Activated CD8-positive, alpha-beta memory T cell treated with anti-CD3 and anti-CD28 coated beads for 4 hours (primary cell): ENCODE measurements at places on chromosomes 2 and 18.

GRCh38 chr2:200843993-200844948, 20.2 kb downstream of the CLK1 start:
- no peak for DNase-seq

DNA sequence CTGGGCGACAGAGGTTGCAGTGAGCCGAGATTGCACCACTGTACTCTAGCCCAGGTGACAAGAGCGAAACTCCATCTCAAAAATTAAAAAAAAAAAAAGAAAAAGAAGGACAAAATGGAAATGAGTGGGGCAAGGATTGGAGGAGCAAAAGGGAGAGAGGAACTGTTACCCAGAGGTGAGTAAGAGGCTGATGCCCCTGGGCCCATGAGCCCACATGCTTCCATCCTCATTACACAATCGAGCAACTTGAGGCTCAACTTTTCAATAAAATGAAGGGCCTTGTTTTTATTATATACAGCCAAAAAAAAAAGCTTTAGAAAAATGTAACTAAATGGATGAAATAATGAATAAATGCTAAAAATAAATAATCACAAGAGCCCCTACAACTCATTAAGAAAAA, 91.7 kb upstream of the YWHAQ start:
- DNase-seq = no peak

DNA sequence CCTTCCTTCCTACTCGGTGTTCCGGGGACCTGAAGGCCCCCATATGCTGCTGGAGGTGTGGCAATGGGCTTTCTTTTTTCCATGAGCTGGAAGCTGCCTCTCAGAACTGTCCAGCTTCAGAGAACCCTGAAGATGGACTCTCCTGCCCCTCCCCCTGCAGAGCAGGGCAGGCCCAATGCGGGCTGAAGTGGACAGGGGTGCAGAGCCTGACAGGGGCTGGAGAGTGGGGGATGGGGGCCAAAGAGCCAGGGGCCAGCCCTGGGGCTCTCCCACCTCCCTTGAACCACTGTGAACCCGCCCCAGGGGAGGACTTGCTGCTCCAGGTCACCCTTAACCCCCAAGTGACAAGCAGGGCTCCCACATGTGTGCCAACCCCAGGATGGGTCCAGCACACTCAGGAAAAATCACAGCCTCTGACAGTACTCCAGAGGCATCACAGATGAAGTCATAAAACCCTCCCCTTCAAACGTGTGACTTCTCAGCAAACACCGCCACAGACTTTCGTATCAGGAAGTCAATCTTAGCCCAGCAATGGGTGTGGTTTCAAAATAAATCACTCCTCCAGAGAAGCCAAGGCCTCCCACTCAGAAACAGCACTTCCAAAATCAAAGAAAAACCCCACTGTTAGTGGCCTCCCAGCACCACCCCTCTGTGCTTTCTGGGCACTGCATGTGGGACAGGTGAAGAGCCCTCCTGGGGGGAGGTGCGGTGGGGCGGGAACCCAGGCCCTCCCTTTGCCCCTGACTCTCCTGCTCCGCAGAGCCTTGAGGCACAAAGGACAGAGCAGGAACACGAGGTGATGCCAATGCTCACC, 135.8 kb downstream of the HDAC4 start:
- DNase-seq = no peak

- no peak for DNase-seq
Measured at GRCh38 chr2:99605036-99605435, 115.2 kb upstream of the REV1 start.

DNA sequence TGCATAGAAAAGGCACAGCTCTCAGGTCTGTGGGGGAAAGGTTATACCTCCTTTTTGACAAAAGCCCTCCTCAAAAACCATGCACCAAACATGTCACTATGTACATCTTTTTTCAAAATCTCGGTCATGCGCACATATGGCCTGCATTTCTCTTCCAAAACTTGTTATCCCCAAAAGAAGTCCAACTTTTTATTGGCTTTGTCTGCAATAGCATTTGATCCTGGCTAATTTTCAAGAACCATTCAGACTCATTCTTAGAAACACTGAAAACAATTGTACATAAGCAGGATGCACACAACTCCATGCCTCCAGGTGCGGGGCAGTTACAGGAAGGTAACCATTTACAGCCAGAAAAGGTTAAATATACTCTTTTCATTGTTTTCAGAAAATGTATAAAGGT, 21.9 kb downstream of the SERTAD2 start:
- DNase-seq = no peak

DNA sequence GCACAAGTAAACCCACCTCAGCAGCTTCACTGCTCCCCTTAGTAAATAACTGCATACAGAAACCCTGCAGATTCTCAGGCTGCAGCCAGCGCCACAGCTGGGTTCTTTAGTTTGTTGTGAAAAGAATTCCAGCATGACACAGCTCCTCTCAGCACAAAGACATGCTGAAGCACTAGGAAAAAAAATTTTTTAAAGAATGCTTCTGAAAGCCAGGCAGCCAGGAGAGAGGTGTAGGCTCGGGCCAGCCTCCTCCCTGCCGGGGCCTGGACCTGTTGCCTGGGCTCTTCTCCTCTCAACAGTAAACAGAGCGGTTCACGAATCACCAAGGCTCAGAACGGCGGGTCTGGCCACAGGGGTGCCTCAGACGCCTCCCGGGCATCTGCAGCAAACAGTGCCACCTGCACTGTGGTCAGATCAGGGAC, 95.7 kb upstream of the POU3F3 start:
- DNase-seq = no peak

- no peak for DNase-seq
Measured at GRCh38 chr2:168003876-168004275, 243.5 kb downstream of the STK39 start.

DNA sequence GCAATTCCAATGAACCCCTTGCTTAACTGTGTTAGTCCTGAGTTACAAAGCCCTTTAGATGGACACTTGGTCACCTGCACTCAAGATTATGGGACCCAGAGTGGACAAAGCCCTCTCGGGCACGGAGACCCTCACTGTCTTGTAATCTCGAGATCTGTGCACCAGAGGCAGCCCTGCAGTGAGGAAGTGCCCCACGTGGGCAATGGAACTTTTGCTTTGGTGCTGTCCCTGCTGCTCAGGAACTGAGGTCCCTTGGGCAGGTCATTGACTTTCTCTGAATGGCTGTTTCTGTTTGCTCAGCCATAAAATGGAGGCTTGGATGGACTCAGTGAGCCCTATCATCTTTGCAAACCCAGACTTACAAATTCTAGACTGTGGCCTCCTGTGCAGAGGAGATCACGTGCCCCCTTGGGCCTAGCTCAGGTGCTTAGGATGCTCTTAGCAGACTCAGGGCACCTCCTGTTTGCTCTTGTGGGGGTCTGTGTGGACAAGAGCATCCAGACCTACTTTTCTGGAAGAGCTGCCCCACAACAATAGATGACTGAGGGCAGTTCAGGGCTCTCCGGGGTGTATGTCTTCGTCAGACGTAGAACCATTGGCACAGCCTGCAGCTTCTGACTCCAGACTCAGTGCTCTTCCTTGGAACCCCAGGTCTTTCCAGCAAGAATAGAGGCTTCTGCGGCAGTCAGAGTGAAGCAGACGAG, 94.5 kb upstream of the HS6ST1 start:
- DNase-seq = no peak

GRCh38 chr2:7703048-7703447, 785.8 kb downstream of the RNF144A start:
- no peak for DNase-seq

DNA sequence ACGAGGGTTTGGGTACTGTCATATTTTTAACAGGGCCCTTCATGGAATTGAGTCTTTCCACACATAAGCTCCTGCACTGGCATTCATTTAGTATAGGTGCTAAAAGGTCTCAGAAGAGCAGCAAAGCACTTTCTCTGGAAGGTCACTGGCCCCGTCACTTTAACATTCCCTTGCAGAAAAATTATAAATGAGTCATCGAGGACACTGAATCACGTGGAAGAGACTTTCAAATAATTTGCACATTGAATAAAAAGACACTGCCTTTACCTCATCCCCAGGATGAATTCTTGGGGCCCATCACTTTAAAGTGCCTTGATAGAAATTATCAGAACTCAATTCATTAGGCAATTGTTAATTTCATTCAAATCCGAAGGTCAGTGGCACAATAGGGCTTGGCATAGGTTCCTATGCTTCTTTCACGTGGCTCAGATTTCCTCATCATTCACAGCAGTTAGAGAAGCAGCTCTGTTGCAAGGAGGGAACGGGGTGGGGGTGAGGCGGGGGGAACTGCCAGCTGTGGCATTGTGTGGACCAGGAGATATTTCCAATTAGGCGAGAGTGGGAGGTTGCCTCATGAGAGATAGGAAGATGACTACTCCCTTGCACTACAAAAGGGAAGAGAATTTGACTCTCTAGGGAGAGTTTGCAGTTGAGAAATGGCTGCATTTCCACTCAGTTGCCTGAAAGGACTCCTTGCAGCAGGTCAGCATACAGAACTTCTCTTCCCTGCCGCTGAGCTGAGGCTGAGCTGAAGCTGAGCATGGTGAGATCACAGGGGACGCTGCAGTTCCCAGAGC, 86.3 kb upstream of the NPAS2 start:
- no peak for DNase-seq

- no peak for DNase-seq
Measured at GRCh38 chr18:54117853-54118773, 106.4 kb downstream of the MBD2 start.

GRCh38 chr2:72864500-72864899, 22.7 kb upstream of the SPR start:
- no peak for DNase-seq

DNA sequence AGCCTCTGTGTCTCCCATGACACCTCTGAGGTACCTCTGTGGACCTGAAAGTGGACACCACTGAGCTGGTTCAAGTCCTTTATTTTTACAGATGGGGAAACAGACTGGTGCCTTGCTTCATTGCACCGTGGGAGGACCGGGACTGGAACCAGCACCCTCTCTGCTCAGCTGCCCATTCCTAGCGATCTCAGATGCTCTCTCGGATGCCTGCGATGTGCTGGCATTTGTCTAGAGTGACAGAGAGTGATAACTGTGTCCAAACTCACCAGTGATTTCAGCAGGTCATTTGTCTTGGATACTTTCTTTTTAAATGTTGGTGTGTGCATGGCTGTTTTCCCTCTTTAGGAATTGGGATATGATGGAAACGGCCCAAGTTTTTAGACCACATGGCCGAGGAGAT, 30.1 kb upstream of the LYPD6B start:
- no peak for DNase-seq

DNA sequence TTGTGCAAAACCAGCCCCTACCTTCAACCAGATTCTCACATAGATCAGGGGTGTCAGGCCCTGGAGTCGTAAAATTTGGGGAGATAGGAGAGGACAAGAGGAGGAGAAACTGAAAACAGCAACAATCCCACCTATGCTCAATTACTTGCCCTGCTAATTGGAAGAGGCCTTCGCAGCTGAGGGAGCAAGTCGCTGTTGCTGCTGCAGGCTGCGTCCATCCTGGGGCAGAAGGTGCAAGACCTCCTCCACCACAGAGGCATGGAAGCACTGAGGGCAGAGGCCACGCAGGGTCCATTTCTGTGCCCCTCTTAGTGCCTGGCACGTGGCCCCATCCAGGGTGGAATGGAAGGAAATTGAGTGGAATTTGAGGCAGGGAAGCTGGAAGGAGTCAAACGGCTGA, 36.5 kb downstream of the CNGA3 start:
- DNase-seq = no peak

DNA sequence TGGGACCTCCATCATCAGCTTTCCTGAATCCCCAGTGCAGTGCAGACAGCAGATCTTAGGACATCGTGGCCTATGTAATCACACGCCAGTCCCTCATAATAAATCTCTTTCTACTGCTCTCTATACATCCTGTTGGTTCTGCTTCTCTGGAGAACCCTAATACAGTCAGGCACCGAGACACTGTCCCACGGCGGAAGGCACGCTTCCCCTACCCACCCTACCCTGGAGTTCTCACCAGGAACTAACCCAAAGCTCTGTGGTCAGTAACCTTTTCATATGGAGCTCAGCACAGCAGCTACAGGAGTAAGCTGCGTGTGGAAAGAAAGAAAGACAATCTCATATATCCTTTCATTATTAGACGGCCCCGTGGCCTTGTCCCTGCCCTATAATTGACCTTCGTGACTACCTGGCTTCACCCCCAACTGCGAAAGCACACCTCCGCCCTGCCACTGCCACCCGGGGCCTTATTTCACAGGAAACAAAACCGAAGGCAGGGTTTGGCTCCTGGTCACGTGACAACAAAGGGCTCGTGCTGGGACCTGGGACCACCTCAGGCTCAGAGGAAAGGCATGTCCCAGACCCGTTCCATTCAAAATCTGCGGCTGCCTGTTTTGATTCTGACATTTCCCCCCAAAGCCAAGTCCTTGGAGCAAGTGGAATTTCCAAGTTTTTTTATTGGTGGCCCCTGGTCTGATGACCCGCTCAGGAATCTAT, 99.7 kb upstream of the ODC1 start:
- DNase-seq = no peak

- DNase-seq = no peak
Measured at GRCh38 chr2:156803243-156803642, 367.1 kb downstream of the GPD2 start.
